ENCODE measurements at places on chromosomes 4 and X.

GRCh38 chrX:5672099-5672498, 556.6 kb downstream of the NLGN4X start:
- DNase-seq: no peak

DNA sequence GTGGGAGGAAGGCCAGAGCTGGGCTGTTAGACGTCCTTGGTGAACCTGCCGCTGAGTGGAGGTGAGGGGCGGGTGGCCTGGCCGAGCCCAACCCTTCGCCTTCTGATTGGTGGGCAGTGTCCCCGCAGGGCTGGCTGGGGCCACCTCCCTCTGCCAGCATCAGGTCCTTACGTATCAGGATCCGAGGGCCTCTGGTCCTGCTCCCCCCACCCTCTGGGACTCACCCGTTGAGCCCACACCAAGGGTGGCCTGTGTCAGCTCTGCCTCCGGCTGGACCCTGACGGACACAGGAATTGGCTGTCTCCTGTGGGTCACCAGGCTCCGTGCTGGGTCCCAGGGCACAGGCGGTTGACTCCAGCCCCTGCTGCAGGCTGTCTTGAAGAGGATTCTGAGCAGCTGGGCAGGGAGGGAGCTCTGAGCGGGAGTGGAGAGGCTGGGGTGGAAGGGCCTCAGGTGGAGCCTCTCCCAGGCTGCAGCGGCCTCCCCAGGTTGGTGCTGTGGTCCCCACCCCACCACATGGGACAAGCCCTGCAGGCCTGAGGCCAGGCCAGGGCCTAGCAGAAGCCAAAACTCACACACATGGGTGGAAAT, 58.4 kb upstream of the NKX1-1 start:
- DNase-seq: no peak

DNA sequence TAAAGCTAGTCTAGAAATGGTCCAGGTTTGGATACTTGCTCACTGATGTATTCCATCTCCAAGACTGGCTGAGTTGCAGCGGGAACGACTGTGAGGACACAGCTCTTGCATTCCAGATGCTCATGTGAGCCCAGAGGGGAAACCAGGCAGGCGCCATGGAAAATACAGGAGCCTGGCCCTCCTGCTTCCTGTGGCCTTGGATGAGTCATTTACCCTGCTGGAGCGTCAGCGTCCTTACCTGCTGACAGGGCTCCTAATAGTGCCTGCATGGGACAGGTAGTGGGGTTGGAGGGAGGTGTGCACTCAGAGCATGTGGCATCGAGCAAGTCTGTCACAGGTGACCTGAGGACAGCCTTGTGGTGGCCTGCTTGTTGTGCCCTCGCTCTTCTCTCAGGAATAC, 69.4 kb downstream of the NSG1 start:
- peak; percentile 22 for DNase-seq

DNA sequence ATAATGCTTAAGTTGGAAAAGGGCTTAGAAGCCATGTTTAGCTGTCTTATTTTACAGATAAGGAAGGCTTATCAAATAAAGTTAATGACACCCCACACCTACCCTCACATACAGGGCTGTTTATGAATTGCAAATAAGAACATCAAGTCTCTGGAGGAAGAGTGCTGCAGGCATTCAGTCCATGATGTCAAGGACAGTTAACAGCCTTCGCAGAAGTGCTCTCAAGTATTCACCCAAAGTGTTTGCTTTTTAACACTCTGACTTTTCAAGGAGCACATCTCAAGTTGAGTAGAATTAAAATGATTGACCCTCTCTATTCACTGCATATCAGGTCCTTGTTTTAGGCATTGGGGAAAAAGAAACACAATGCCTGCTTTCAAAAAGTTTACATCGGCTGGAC, 328.7 kb downstream of the LDB2 start:
- no peak for DNase-seq

- peak; percentile 0 for DNase-seq
These were observed 578 bp downstream of the APOOL start for GRCh38 chrX:85004255-85004654.

GRCh38 chr4:26420913-26421312, 69.4 kb downstream of the CCKAR start:
- no peak for DNase-seq

GRCh38 chr4:188819233-188819632, 680.0 kb downstream of the TRIML1 start:
- DNase-seq: peak; percentile 88

DNA sequence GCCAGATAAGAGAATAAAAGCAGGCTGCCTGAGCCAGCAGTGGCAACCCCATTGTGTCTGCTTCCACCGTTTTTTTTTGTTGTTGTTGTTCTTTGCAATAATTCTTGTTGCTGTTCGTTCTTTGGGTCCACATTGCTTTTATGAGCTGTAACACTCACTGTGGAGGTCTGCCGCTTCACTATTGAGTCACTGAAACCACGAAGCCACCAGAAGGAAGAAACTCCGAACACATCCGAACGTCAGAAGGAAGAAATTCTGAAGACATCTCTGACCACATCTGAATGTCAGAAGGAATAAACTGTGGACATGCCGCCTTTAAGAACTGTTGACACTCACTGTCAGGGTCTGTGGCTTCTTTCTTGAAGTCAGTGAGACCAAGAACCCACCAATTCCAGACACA, 110.5 kb downstream of the PCDH18 start:
- peak; percentile 84 for DNase-seq

GRCh38 chr4:20592663-20593062, 107.6 kb upstream of the PACRGL start:
- peak; percentile 37 for DNase-seq

DNA sequence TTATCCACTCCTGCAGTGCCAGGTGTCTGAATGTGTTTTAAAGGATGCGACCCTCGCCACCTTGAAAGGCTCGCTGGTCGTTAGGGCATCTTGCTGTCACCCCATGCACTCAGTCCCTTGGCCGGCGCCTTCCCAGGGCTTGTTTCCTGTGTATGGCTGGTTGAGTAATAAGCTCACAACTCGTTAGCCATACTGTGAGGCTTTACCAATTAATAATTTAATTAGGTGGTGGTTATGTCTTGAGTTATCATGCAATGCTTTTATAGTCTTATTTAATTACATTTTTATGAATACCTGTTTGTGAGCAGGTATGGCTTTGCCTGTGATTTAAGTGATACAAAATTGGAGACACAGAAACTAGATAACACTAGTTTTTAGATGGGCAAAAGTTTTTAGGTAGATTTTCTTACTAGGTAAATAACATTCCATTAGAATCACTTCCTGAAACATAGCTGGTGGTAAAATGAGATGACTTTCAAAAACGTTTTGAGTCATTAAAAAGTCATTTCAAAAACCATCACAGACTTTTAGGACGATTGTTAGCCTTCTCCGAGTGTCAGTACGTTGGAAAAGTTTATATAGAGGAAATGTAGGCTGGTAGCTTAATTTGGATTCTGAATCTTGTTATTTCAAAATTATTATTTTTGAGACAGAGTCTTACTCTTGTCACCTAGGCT, 18.2 kb downstream of the PTTG2 start:
- DNase-seq: no peak

DNA sequence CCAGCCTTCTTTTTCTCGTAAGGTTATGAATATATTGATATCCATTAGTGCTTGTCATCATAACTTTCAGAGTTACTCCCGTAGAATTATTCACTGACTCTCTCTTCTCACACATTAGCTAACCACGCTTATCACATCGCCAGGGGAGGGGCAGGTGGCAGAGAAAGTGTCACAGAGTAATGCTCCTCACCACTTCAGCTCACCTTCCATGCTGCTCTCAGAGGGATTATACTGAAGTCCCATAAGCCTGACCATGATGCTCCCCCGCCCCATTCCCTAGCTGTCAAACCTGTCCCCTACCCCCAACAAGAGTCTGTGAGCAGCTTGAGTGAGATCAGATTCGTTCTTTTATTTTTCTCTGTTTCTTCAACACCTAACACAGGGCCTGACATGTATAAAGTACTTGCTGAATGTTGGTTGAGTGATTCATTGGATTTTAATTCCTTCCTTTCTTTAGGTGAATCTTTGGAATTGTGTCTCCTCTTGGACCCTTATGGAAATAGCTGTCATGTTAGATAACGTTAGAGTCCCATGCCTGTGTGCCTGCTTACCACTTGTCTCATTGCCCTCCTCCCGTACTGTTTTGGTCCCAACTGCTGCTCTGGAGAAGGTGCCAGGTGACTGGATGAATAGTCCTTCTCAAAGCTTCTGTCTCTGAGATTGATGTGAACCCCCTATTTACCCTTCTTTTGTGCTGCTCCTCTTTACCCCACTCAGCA, 55.1 kb downstream of the RS1 start:
- no peak for DNase-seq

- DNase-seq: no peak
These were observed 1545.4 kb upstream of the PCDH10 start for GRCh38 chr4:131603705-131604104.

DNA sequence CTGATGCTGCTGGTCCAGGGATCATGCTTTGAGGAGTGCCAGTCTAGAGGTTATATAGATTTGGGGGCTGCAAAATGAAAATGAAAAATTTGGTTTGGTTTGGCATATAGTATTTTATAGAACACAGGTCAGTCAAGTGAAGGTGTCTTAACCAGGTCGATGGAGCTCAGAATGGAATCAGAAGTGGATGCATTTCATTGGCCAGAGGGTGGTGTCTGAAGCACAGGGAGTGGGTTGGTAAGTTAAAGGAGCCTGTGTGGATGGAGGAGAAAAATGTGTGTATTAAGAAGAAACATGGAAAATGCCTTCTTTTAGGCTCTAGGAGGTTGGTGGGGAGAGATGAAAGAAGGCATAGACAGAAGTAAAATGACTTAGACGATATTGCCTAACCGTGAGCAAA, 8.6 kb downstream of the GALNT7 start:
- no peak for DNase-seq

GRCh38 chr4:7890635-7891393, 48.8 kb downstream of the AFAP1 start:
- peak; percentile 93 for DNase-seq

GRCh38 chr4:55742655-55743202, 76.9 kb upstream of the EXOC1L start:
- DNase-seq: peak; percentile 57

GRCh38 chrX:15579778-15580747, 20.7 kb downstream of the ACE2 start:
- no peak for DNase-seq

GRCh38 chrX:26253526-26253925, 37.6 kb downstream of the MAGEB5 start:
- DNase-seq: no peak

DNA sequence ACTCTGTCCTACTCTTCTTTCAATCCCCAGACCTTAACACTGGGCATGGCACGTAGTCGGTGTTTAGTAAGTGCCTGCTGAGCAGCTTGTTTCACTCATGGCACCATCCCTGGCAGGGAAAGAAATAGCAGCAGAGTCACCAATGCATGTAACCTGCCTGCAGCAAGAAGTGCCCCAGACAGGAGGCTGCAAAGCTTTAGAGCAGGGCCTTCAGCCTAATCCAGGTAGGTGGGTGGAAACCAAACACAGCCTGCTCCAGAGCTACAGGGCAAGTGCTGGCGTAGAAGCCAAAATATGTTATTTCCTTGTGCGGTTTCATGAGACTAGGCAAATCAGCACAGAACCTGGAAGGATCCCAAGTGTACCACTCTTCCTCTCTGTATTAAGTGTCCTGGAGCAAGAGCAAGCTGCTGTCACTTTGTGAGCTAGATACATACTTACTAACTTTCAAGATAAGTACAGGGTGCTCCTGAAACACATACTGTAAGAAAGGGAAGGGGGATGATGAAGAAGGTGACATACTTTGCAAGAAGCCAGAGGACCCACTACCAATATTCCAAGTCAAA, 5.5 kb downstream of the PROM1 start:
- no peak for DNase-seq

GRCh38 chr4:121236353-121237068, 72.4 kb upstream of the TNIP3 start:
- no peak for DNase-seq

- DNase-seq: no peak
These were observed 376.9 kb downstream of the PPP4R3C start for GRCh38 chrX:27086237-27086636.

DNA sequence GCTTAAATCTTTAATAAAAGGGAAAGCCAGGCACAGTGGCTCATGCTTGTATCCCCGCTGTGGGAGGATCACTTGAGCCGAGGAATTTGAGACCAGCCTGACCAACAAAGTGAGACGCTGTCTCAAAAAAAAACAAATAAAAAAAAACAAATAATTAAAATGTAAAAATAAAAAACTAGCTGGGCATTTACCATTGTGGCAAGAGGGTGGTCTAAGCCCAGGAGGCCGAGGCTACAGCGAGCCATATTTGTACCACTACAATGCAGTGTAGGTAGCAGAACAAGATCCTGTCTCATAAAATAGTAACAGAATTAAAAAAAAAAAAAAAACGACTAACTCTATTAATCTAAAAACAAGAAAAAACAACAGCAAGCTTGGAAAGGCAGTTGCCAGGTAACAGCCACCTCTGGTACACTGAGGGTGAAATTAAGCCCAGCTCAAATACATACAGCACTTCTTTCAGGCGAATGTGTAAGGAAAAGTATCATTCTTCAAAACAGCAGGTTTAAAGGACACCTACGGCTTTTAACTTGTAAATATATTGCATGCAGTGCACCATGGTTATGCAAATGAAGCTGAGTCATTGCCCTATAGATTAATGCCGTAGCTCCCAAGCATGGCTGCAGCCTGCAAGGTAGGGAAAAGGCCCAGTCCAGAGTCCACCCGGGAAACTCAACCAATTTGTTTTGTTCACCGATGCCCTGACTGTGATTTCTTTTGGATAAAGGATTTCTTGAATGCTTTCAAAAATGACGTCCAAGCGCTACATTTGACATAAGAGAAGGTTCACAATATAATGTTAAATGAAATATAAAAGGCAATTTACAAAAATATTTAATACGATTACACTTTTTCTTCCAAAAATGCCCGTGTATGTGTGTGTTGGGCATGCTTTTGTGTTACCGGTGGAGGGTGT, 14.5 kb upstream of the TXLNG start:
- DNase-seq: peak; percentile 87

- peak; percentile 9 for DNase-seq
These were observed 5.1 kb downstream of the SETD7 start for GRCh38 chr4:139550724-139551429.

DNA sequence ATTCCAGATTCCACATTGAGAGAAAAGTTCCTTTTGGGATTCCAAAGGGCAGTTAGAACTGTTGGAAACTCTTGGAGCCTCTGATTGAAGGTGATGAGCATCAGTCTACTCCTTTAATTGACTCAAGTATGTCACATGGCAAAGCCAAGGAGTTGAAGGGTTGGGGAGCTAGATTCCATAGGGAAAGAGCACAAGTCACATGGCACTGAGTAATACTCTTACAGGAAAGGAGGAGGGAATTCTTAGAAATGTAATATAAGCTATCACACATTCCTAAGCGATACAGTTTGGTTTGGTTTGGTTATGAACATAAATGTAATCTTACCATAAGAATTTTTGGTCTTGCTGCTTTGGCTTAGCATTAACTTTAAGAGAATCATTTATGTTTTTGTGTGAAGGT, 15.7 kb downstream of the SPCS3 start:
- DNase-seq: peak; percentile 67

- DNase-seq: no peak
These were observed 19.5 kb upstream of the GALNTL6 start for GRCh38 chr4:171793723-171794122.

- DNase-seq: peak; percentile 32
These were observed 92.5 kb upstream of the EDA2R start for GRCh38 chrX:66731398-66731797.
